Activated naive CD8-positive, alpha-beta T cell treated with anti-CD3 and anti-CD28 coated beads, Interleukin-2, amount 10 ng/mL, durations not matched to agents 7 days and 5 days (primary cell): ENCODE measurements at places on chromosomes 5 and 9. TPM values are rescaled to one million over a fixed set of nuclear protein-coding genes. Genes with fewer than 3 reads are reported as not detected.

Gene INSYN2B
- not detected for total RNA-seq

Gene PCDHB13
- total RNA-seq = not detected

Gene BHMT2
- not detected for total RNA-seq

DNA sequence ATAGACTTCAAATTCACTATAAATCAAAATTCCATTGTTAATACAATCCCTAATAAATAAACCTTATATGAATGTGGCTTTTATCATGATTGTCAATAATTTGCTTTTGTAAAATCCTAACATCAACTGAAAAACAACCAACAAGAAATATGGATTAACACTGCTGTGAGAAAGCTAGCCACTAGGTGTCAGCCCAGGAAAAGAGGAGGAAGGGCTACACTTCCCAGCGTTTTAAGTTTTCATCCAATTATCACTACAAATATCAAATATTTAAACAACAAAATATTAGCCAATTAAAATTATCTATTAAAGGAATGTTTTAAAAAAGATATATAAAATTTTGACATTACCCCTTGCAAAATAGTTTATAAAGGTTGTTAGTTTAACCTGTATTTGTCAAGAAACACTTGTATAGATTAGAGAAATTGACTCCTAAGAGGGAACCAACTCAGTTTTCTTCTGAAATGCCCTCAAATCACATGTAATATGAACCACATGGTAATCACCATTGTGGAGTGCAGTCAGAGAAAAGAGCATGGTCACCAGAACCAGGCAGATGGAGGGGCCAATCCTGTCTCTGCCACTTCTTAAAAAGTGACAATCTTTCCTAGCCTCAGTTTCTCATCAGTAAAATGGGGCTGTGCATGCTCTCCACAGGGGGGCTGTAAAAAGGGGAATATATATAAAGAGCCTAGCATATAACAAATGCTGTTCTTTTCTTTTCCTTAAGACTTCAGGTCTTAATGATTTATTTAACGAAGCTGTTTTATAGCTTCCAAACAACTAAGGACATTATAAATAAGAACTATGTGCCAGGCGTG lies 188.2 kb downstream of the CRB2 start:
- peaks cover 2% of the 10 kb centered on the region for H3K27me3 ChIP-seq
- no peaks in the 10 kb centered on the region for H3K36me3 ChIP-seq
- H3K4me1 ChIP-seq = peaks cover 2% of the 10 kb centered on the region
- no peak overlapping the region for H3K27ac ChIP-seq
- no peak for DNase-seq

DNA sequence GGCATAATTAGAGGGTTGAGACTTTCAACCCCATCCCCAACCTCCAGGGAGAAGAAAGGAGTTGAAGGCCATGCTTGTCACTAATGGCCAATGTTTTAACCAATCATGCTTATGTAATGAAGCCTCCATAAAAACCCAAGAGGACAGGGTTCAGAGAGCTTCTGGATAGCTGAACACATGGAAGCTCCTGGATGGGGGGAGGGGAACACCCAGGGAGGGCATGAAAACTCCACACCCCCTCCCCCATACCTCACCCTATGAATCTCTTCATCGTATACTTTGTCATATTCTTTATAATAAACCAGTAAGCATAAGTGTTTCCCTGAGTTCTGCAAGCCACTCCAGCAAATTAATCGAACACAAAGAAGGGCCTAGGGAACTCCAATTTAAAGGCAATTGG lies 81.7 kb downstream of the ALDH7A1 start:
- H3K4me3 ChIP-seq = no peak overlapping the region
- H3K36me3 ChIP-seq = peaks cover 2% of the 10 kb centered on the region
- DNase-seq = no peak
- H3K27me3 ChIP-seq = peaks cover 2% of the 10 kb centered on the region
- no peak overlapping the region for H3K27ac ChIP-seq
